Stimulated activated CD8-positive, alpha-beta memory T cell treated with anti-CD3 and anti-CD28 coated beads, Interleukin-12 subunit alpha, Interleukin-12 subunit beta, amount 100 ng/mL, for 1 hour (primary cell): ENCODE measurements at places on chromosomes 1 and 21.

DNA sequence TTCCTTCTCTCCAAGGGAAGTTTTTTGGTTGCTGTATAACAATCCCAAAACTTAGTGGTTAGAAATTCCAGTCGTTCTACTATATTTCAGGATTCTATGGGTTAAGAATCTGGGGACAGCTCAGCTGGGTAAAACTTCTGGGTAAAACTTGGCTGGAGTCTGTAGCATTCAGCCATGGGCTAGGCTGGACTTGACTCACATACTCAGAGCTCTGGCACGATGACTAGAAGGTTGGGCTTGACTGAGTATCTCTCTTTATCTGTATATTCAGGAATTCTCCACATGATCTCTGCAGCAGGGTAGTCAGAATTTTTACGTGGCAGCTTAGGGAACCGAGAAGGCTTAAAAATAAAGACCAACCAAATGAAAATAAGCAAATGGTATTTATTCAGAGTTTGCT is 28.2 kb upstream of the HRNR start:
- no peak for DNase-seq

GRCh38 chr1:244962130-244962529 is 97.8 kb upstream of the HNRNPU start:
- DNase-seq = no peak

- no peak for DNase-seq
Observed at GRCh38 chr1:105102371-105102770, 1352.7 kb downstream of the AMY1C start.

- DNase-seq = no peak
Observed at GRCh38 chr1:236916131-236916800, 88.0 kb downstream of the MT1HL1 start.

GRCh38 chr1:165355977-165356811 is at the start of gene LMX1A:
LMX1A (minus strand) TSS chr1:165356715; CDS start chr1:165355559, 1,156 bp downstream.
- DNase-seq = no peak

GRCh38 chr1:211478376-211478775 is 13.6 kb downstream of the RD3 start:
- no peak for DNase-seq

DNA sequence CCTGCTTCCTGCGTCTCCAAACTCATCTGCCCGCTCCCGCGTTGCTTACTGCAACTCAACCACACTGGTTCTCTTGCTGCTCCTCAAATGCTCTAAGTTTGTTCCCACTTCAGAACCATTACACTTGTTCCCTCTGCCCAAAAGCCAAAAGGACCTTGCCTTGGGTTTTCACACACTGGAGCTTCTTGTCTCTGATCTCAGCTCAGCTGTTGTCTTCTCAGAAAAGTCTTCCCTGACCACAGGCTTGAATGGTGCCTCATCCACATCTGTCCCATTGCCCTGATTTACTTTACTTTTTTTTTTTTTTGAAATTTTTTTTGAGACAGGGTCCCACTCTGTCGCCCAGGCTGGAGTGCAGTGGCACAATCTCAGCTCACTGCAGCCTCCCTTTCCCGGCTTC is 44.3 kb upstream of the SYT14 start:
- no peak for DNase-seq

DNA sequence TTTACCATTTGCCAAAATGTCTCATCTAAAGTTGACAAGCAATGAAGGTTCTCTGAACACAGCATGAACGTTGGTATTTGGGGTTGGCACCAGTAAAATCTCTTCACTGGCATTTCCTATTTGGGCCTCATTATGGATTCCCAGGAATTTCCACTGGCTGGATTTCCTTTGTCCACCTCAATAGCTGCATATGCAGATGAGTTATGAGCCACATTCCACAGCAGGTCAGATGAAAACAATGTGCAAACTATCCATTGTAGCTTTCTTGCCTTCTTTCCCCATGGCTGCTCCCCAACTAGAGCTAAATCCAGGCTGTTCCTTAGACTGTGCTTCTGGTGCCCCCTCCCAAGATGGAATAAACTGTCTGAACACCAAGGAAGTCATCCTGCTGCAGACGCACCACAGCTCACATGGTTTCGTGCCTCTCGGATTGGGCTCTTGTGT is 168.1 kb upstream of the FGGY start:
- DNase-seq = no peak

DNA sequence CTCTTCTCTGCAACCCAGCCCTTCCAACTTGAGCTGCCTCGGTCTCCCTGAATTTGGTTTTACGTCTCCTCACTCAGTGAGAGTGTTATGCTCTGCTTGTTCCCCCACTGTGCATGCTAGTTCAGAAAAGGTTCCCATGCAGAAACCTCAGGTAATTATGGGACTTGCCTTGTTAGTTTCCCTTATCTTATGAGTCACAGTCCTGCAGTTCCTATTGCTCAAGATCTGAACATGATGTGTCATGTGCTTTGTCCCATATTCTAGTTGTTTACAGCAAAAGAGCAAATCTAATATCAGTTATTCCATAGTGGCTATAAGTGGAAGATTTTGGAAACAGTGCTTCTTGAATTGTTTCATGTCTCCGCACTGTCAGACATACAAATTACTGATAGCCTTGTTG is 74.4 kb downstream of the DUSP10 start:
- DNase-seq = no peak

DNA sequence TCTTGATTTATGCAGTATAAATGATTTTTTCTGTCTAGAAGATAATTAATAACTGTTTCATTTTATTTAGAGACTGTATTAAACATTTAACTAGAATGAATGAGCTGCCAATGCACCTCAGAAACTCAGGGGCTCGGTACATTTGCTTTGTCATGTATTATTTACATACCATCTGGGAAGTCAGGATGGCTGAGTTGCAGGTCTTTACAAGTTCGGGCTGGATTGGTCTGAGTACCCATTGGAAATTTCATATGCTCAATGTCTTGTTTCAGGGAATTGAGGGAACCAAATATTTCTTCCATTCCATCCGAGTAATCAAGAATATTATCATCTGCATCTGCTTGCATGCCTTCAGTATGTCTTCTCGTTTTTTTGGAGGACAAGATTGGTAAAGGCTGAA is 221.7 kb downstream of the COL11A1 start:
- no peak for DNase-seq

- no peak for DNase-seq
Observed at GRCh38 chr1:81700728-81701470, 99.8 kb upstream of the ADGRL2 start.

DNA sequence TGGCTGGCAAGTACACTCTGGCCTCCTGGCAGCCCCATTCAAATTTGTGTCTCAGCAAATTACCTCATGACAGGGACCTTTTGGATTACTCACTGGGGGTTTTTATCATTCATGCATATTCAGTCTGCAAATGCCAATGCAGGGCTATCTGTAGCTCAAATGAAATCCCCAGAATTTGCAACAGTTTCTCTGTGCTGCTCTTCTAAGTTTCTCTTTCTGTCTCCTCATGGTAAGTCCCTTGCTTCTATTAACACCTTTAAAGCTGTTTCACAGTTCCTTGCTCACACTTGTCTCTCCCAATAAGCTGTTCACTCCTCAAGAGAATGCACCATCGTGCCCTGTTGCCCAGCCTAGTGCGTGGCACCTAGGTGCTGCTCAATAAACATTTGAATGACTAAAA is 3.3 kb upstream of the FAM78B start:
- no peak for DNase-seq

DNA sequence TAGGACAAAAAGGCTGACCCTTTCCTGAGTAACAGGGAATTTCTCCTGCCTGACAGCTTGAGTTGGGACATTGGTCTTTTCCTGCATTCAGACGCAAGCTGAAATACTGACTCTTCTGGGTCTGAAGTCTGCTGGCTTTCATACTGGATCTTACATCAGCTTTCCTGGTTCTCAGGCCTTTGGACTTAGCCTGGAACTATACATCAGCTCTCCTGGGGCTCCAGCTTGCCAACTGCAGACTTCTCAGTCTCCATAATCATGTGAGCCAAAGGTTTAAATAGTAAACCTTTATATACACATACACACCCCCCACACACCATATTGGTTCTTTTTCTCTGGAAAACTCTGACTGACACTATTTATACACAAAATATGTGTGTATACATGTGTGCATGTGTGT is 59.0 kb upstream of the KCND3 start:
- no peak for DNase-seq

- DNase-seq = no peak
Observed at GRCh38 chr1:205371871-205372660, 15.3 kb upstream of the KLHDC8A start.

GRCh38 chr21:45390121-45390751 is 14.7 kb upstream of the COL18A1 start:
- DNase-seq = no peak

DNA sequence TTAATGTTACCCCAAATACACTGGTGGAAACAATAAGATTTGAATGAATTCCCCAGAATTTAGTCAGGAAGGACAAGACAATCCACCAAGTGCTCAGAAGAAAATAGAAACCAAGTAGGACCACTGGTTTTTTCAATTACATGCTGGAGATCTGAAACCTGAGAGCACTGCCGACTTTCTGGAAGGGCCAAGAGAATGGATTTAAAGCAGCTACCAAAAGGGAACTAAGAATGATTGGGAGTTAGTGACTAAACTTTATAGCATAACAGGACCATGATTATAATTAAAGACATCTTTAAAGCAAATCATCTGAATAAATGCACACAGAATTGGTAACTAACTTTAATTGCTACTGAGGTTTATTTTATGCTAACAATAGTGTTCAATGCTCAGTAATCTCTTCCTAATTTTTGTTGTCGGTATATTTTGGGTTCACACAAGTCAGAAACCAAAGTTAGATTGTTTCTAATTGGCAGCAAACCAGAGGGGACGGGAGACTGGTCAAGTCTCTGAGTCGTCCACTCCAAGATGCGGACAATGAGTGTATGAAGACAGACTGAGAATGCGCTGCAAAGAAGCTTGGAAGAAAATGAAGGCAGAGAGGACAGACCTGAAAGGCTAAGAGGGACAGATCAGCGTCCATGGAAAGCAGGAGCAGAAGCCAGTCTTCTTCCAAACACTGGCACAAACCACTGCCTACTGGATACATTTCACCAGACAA is 2.3 kb upstream of the RGS13 start:
- DNase-seq = no peak

- no peak for DNase-seq
Observed at GRCh38 chr1:55305735-55306134, 90.6 kb upstream of the USP24 start.

GRCh38 chr1:183773482-183774274 is 31.2 kb upstream of the RGL1 start:
- DNase-seq = no peak

- DNase-seq = no peak
Observed at GRCh38 chr21:43277481-43278351, 108.9 kb downstream of the CRYAA start.

DNA sequence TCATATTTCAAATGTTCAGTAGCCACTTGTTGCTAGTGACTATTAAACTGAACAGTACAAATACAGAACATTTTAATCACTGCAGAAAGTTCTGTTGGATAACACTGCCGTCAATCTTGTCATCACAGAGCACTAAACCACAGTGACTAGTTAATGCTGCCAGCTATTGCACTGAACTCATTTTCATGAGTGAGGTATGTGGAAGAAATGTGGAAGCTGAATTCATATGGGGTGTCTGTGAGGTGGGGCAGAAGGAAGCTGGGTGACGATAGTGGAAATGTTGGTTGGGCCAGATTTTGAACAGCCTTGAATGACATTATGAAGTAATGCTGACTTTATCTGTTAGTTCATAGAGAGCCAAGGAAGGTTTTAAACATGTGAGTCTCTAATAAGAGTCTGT is 49.6 kb downstream of the OSBPL9 start:
- DNase-seq = no peak

- DNase-seq = peak; percentile 10
Observed at GRCh38 chr1:54356680-54357147, 49.5 kb downstream of the SSBP3 start.

DNA sequence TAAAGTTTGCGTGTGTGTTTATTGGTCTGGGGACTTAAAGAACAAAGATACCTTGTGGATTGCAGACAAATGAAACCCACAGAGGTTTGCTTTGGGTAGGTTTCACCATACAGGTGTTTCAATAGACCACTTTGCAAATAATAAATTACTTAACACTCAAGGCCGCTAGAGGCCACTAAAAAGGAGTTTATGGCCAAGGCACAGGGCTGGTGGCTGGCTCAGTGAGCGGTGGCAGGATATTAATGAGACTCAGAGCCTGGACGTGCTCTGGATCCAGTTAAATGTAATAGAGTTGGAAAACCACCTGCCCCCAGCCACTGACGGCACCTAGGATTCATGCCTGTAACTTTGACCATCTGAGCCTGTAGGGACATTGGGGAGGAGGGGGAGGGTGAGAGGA is 44.5 kb downstream of the LRRC38 start:
- no peak for DNase-seq
